Fibroblast of upper back skin (primary cell): ENCODE measurements at places on chromosomes 4 and X.

- no peak for DNase-seq
Observed at GRCh38 chr4:62865261-62865660, 1544.0 kb downstream of the TECRL start.

- peak; percentile 20 for DNase-seq
Observed at GRCh38 chr4:98473046-98473445, 185.4 kb downstream of the TSPAN5 start.

DNA sequence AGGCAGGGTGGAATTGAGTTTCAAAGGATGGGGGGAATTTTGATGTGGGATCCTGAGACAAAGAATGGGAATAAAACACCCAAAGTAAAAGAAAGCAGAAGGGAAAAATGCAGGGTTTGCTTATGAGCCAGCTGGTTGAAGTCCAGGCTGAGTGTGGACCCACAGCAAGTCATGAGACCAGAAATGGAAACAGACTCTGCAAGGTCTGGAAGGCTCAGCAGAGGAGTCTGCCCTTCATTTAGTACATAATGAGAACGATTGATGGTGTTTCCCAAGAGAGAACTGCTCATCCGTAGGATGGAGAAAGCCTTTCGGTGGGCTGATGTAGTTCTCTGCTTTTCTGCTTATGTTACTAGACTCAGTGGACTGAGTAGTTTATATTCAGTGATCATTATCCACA lies 259.1 kb downstream of the C4orf33 start:
- peak; percentile 33 for DNase-seq

DNA sequence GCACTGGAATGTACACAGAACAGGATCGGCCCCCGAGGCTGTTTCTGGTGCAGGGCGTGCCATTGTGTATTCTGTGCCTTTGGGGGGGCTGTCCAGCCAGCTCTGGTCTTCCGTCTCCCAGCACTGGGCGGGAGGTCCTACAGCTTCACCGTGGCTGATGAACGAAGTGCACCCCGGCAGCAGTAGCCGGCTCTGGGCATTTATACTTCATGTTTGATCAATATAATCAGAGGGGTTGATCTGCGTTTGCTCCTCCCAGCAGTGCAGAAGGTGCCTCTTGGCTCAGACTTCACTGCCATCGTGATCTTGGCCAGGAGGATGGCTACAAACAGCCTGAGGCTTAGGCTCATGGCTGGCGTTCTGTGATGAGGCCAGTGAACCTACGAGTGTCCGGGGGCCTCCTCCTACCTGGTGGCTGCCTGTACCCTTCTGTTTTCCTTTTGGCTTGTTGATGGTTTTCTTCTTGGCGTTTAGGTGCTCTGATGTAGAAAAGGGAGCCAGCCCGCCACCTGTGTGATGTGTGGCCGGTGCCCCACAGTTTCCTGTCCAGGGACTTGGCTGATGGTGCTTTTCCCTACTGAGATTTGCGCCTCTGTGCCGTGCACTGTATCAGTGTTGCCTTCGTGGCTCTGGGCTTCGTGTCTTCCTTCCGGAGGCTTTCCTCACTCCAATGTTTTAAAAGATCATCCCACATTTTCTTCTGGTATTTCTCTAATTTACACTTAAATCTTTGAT lies 31.2 kb upstream of the HGFAC start:
- no peak for DNase-seq

DNA sequence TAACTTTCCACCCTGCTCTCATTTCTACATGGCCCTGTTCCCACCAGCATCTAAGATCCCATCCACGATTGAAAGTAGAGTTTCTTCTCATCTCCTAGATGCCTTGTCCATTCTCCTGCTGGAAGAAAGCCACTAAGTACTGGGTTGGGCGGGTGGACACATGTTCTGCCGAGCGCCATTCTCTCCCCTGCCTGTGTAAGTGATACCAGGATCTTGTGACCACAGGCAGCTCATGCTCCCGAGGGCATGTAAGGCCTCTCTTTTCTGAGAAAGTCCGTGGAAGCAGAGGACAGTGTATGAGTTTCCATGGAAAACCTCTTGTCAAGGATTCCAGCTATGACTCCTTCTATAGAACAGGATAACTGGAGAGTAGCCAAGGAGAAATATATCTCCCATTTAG lies 3.3 kb upstream of the SLC25A4 start:
- DNase-seq, result no peak

DNA sequence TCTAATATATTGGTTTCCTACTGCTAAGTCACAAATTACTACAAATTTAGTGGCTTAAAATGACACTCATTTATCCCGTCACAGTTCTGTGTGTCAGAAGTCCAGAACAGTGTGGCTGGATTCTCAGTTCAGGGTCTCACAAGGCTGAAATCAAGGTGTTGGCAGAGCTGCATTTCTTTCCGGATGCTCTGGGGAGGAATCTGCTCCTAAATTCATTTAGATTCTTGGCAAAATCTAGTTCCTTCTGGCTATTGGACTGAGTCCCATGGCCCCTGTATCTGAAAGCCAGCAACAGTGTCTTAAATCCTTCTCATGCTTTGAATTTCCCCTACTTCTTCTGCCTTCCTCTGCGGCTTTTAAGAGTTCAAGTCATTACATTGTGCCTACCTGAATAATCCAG lies 103.1 kb upstream of the BMP3 start:
- no peak for DNase-seq

- peak; percentile 19 for DNase-seq
Observed at GRCh38 chrX:14802943-14803710, 69.7 kb downstream of the FANCB start.

DNA sequence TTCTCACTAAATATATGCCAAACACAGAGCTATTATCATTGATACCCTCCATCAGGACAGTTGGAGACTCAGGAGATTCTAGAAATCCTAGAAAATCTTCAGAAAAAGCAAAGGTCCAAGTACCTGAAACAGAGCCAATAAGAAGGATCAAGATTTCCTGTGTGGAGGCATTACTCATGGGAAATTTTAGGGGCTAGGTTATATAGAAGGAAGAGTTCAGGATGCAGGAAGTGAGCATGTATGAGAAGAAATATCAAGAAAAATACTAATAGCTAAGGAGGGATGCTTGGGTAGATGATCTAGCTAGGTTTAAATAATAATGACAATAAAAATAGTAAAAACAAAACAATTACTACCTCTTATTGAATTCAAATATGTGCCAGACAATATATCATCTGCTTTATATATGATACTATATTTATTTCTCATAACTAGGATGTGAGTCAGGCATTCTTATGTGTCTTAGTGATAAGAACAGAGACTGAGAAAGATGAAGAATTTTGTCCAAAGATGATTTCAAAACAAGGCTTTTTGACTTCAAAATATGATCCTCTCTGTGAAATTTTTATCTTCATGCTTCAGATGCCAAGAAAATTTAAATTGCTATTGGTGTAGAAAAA lies 66.4 kb upstream of the HHIP start:
- peak; percentile 72 for DNase-seq

DNA sequence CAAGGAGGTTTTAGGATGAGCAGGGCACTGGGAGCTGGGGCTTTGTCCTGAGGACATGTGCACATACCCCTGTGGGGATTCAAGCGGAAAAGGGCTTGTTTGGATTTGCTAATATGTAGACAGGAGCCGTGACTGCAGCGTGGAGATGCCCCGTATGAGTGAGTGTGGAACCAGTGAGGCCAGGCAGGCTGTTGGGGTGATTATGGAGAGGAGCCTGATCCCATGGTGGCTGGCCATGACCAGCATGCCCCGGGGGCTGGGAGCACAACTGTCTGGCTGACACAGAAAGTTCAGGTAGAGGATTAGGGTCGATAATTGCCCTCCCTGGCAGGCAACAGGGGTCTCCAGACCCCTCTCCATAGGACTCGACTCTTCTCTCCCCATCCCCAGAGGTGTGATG lies 68.8 kb upstream of the STX18 start:
- no peak for DNase-seq

DNA sequence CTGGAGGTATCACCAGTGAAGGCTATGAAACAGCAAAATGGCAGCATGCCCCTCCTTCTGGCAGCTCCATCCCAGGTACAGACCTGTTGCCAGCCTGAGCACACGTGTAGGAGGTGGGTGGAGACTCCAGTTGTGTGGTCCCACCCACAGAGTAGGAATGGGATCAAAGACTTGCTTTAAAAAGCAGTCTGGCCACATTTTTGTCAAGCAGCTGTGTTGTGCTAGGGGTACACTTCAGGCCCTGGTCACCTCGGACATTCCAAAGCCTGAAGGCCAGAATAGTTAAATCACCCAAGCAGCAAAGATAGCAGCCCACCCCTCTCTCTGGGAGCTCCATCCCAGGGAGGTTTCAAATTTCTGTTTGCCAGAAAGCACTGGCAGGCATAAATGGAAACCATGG lies 20.3 kb upstream of the AMBN start:
- no peak for DNase-seq

DNA sequence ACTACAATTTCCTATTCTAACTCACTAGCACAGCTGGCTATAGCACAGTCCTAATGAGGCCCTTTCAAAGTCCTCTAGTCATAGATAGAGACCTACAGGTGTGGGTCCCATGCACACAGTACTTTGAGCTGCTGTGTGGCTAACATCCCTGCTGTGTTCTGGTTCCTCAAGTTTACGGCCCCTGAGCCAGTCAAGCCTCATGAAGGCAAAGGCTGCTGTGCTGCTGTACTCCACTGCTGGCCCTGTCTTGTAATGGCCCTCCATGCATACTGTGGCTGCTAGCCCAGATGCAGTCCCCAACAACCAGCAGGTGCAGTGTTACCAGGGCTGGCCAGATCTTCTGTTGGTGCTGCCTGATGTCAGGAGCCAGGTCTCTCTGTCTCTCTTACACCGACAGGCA lies 23.4 kb upstream of the ENPEP start:
- no peak for DNase-seq

DNA sequence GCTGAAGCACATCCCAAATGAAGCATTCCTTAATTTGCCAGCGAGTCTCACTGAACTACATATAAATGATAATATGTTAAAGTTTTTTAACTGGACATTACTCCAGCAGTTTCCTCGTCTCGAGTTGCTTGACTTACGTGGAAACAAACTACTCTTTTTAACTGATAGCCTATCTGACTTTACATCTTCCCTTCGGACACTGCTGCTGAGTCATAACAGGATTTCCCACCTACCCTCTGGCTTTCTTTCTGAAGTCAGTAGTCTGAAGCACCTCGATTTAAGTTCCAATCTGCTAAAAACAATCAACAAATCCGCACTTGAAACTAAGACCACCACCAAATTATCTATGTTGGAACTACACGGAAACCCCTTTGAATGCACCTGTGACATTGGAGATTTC lies 14.6 kb downstream of the TLR8 start:
- no peak for DNase-seq

GRCh38 chr4:119286377-119287002 lies 35.4 kb downstream of the FABP2 start:
- peak; percentile 84 for DNase-seq

- DNase-seq, result peak; percentile 80
Observed at GRCh38 chrX:12225107-12225506, 86.8 kb downstream of the FRMPD4 start.

DNA sequence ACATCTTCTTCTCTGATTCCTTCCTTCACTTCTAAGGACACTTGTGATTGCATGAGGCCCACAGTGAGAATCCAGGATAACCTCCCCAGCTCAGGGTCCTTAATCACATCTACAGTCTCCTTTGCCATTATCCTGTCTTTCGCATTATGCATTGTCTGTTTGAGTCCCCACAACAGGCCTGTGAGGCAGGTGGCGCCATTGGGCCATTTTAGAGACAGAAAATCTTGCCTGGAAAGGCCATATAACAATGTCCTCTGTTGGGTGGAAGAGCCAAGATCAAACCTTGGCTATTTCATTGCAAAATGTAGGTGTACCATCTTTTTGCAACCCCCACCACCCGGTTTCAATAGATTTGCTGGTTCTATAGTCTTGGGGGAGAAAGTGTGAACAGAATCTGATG lies 11.8 kb upstream of the DCUN1D4 start:
- peak; percentile 54 for DNase-seq

GRCh38 chrX:9770319-9770718 lies 4.7 kb upstream of the GPR143 start:
- no peak for DNase-seq

DNA sequence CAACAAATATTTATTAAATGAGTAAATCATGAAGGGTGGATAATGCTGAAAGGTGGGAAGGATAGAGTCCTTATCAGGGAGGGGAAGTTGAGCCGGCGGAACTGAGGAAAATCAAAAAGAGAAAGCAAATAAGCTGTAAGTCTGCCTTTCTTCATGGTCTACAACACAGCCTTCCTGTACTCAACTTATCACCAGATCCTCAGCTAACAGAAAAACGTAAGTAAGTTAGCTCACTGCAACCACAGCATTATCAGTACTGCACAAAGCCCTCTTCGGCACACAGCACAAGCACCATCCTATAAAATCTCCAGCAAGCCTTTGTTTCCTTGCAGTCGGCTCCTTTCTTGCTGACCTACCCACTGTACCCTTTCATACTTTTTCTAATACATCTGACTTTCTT lies 70.3 kb downstream of the CRMP1 start:
- no peak for DNase-seq

DNA sequence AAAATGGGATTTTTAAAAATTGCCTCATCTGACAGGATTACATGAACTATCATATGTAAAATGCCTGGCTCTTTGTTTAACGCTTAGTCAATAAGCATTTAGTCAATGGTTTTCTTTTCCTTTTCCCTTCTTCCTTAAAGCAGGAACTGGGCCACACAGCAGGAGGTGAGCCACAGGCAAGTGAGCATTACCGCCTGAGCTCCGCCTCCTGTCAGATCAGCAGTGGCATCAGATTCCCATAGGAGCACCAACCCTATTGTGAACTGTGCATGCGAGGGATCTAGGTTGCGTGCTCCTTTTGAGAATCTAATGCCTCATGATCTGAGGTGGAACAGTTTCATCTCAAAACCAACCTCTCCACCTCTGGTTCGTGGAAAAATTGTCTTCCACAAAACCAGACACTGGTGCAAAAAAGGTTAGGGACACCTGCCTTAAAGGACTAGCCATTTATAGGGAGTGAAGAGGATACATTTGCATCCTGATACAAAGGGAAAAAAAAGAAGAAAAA lies 306.1 kb downstream of the FBXW7 start:
- DNase-seq, result no peak

DNA sequence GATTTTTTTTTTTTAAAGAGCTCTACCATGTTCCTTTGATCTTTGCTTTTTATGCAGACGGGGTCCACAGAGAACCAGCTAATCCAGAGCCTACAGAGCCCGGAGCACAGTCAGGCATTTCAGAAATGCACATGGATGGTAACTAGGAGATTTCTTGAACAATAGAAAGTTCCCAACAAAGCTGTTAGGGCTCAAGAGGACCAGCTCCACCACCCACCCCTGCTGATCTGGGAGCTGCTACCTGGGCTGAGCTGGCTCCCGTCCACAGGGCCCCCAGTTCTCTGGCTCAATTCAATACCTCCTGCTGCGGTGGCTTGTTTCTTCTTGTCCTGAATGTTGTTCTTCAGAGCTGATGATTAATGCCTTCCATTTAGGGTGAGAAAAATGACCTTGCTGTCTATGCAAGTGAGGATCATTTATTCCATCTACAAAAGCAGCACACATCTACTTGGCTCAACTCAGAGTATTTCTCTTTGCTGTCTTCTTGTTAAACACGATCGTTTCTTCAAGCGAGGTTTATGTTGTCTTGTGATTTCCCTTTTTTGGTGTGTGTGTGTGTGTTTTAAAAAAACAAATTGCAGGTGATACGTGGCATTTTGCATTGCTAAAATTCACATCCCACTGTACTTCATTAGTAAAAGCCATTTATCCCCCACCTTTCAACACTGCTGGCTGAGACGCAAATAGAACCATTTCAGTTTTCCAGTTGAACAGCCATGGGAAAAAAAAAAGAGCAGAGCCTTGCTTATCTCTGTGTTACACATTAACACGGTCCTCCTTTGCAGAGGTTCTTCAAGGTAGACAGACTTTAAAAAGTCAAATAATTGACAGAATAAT lies 31.3 kb downstream of the IGFBP7 start:
- no peak for DNase-seq

- peak; percentile 33 for DNase-seq
Observed at GRCh38 chr4:64781737-64782326, 372.6 kb upstream of the TECRL start.
